ENCODE measurements at places on chromosomes 3 and 15.

GRCh38 chr3:66490214-66490613, 10.6 kb downstream of the LRIG1 start:
- peak; percentile 40 for DNase-seq

- peak; percentile 88 for DNase-seq
Measured at GRCh38 chr3:101512646-101513418, at the start of gene SENP7. TSS of gene SENP7 (minus strand) at chr3:101513212. CDS start at chr3:101513130, 82 bp downstream.

DNA sequence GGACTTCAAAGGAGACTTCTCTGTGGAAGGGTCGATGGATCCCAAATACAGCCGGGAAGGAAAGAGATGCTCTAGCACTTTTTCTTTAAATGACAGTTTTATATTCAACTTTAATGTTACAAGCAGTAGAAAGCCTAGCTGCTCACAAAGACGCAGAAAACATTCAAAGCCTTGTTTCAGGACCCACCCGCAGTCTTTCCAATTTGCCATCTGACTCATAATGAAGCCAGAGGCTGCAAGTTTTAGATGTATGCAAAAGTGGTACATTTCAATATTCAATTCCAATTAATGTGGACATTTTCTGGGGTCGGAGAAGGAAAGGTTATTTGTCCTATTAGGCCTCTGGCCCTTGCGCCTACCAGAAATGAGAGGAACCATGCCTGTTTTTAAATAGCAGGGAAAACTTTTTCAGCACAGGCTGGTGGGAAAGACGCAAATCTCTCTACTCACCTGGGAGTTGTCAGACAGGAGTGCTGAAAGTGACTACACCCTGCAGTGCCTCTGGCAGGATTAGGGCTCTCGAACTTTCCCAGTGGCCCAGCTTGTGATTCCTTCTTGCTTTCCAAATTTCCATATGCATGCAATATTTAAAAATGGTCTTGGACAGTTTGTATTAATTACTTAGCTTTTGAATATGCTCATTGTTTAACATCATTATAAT, 117.4 kb upstream of the MBNL1 start:
- DNase-seq, result no peak

DNA sequence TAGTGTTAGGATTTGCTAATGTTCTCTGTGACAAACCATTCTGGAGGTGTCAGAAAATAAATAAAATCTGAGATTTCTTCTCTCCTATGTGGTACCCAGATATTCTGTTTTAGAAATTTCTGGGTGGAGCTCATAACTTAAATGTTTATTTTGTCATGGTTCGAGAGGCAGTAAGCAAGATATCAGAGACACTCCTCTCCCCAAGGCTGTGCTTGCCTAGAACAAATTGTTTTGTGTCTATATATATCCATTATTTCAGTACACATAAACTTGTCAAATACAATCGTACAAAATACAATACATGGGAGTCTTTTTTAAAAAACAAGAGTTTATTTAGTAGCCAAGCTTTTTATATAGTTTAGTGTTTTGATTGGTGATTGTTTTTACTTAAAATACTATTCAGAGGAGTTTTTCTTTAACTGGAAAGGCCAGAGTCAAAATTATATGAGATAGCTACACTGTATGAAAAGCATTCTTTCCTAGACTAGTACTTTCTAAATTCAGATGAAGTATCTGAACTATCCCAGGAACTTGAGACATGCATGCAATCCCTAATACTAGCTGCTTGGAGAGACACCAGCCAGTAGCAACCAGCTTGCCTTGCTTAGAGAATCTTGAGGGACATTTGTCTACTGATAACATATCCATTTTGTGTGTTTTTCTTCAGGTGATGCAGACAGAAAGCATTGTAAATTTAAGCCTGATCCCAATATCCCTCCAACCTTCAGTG, 4.7 kb downstream of the EXOG start:
- DNase-seq, result no peak

DNA sequence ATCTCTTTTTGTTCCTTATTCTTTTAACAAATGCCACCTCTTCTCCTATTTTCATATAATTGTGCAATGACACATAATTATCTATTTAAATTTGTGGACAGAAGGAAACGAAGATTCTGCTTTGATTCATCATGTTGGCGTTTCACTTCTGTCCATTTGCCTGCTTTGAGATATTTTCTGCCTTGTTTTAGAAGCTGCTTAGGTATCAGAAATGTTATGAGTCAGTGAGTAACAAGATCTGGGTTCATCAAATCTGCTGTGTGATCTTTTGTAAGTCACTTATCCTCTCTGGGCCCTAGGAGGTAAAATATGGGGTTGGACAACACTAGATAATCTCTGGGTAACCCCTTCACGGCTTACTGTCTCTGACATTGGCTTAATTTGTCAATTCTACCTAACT, 7.3 kb upstream of the MINDY4B start:
- DNase-seq, result no peak

GRCh38 chr15:38576837-38577236, 12.2 kb upstream of the RASGRP1 start:
- no peak for DNase-seq

DNA sequence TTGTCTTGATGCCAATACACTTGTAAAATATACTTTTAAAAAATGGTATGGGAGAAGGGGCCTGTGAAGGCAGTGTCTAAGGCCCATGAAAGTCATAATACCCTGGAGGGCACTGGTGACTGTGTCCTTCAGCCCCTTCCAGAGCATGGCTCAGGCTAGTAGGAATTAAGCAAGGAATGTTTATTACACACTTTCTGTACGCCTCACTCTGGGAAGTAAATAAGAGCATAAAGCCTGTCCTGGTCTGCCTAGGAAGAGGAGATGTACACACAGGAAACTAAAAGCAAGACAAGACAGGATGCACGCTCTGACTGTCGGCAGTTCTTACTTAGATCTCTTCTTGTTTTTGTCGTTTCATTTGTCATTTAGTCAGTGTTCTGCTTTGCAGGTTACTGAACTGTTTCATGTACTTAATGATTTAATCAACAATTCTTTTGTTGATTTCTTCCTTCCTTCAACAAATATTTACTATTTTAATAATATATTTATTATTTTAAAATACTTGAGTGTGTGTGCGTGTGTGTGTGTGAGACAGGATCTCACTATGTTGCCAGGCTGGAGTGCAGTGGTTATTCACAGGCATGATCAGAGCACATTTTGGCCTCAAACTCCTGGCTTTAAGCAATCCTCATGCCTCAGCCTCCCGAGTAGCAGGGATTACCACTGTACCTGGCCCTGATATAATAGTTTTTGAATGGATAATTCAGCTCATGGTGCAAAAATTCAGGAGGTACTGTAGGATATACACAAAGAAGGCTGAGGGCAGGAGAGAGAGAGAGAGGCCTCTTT, 9.0 kb upstream of the SMAD6 start:
- peak; percentile 53 for DNase-seq

DNA sequence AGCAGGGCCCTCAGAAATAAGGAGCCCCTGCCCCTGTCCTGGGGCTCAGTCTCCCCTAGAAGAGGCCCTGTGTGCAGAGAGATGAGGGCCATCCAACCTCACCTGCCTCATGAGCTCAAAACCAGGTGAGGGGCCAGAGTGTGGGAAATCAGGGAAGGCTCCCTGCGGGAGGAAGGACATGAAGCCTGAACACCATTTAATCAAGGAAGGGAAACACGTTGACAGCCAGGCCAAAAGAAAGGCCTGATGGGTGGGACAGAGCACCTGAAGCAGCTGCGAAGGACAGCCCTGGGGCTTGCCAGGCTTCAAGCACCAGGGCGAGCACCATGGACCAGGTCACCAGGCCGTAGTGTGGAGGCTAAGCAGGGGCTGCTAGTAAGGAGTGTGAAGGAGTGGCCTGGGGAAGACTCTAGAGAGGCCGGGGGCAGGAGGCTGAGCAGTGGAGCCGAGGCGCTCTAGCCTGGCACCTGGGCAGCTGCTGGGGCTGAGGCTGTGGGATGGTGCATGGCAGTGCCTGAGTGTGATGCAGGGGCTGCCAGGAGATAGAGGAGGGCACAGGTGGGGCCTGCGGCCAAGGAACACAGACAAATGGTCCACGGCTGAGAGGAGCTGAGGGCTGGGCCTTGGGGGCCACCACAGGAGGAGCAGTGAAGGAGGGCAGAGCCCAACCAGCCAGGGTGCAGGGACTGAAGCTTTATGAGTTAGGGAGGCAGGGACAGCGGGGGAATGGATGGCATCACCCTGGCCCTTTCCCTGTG, 16.1 kb downstream of the ACAA1 start:
- DNase-seq, result no peak

GRCh38 chr15:55859681-55860080, 116.7 kb upstream of the PRTG start:
- DNase-seq, result no peak

DNA sequence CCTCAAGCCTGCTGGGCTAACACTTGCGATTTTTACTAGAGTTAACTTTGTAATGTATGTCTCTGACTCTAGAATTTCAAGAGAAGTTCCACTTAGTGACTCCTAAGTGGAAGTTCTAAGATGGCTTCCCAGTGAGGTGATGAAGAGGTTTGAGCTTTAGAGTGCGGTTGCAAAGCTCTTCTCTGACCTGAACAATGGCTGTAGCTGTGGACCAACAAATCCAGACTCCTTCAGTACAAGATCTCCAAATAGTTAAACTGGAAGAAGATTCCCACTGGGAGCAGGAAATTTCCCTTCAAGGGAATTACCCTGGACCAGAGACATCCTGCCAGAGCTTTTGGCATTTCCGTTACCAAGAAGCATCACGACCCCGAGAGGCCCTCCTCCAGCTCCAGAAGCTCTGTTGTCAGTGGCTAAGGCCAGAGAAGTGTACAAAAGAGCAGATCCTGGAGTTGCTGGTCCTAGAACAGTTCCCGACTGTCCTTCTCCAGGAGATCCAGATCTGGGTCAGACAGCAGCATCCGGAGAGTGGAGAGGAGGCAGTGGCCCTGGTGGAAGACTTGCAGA, 22.3 kb downstream of the WDR73 start:
- no peak for DNase-seq

- DNase-seq, result no peak
Measured at GRCh38 chr15:24899367-24899766, 55.4 kb upstream of the SNRPN start.

- no peak for DNase-seq
Measured at GRCh38 chr3:164732166-164732565, 346.1 kb downstream of the SI start.

GRCh38 chr3:127368186-127369032, 80.6 kb upstream of the PRR20G start:
- DNase-seq, result no peak

DNA sequence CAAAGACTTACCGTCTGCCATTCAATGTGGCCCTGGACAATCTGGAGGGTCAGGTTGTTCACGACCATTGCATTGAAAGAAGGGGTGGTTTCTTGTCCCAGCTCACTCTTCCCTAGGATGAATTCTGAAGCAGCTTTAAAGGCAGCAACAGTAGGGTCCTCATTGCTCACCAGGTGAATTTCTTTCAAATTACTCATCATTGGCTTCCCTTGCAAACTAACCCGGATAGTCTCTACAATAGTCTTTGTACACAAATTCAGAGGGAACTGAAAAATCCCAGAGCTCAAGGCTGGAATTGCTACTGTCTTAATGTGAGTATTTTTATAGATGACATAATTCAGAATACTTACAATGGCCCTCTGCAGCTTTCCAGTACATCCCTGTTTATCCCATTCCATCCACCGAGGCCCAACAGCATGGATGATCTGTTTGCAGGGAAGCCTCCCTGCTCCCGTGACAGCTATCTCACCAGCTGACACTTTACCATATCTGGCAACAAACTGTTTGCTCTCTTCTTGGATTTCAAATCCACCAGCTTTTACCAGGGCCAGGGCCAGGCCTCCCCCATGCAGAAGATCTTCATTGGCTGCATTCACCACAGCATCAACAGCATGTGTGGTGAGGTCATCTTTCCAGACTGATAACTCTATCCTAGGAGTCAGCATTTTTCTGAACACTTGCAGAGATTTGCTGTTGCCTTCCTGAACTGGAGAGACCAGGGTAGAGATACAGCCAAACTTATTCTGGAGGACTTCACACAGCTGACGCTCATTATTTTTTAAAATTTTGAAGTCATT, 8.6 kb downstream of the PARP9 start:
- no peak for DNase-seq

GRCh38 chr15:73440571-73440970, 2.4 kb upstream of the REC114 start:
- no peak for DNase-seq

- no peak for DNase-seq
Measured at GRCh38 chr3:138227650-138228049, 40.5 kb downstream of the ARMC8 start.

DNA sequence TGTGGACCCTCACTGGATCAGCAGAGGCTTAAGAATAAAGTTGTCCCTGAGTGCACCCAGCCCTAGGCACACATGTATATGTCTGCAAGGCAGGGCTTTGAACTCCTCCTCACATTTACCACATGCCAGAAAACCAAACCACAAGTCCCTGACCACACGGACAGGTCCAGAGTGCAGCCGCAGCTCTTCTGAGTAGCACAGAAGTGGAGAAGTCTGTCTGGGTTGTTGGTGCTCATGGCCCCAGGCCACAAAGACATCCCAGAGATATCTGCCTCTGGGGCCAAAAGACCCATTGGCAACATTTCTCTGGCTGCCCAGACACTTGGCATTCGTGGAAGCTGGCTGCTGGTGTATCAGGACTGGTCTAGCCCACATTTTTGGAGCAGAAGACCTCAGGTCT, 17.4 kb downstream of the SUSD5 start:
- DNase-seq, result no peak

- DNase-seq, result no peak
Measured at GRCh38 chr15:76206325-76206976, 104.8 kb downstream of the ETFA start.

DNA sequence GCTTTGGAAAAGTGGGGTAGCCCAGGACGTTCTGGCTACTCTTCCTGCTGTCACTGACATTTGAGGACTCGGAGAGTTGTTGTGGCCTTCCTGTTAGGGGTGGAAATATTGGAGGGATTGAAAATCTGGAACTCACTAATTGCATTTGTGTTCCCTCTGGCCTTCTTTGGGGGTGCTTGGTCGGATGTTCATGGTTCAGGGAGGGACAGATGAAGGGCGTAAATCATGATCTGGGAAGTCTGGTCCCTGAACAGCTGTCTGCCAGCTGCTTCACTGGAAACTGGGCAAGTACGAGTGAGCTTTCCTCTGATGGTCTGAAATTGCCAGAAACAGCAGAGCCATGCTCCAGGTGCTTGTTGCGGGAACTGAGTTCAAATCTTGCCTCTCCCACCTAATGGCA, 327.8 kb upstream of the C2CD4B start:
- no peak for DNase-seq

GRCh38 chr15:36863570-36863969, 236.8 kb downstream of the MEIS2 start:
- DNase-seq, result no peak

DNA sequence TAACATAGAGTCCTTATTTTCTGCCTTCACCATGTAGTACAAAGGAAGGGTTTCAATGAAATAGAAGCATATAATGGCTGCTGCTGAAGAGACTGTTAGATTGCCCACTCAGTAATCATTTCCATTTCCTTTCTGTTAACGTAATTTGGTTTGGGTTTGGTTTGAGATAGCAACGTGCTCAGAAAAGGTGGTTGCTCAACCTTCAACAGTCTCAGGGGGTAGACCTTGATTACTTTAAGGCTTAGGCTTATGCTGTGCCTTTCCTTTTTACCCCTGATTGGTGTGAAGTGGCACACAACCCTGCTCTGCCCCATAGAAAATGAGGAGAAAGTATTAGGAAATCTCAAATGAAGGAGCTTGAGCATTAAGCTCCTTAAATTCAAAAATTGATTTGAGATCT, 163.7 kb upstream of the TP63 start:
- DNase-seq, result no peak

- peak; percentile 40 for DNase-seq
Measured at GRCh38 chr3:182967218-182968204, 12.8 kb downstream of the DCUN1D1 start.

- no peak for DNase-seq
Measured at GRCh38 chr3:135868801-135869200, 96.7 kb upstream of the PPP2R3A start.

GRCh38 chr3:48983096-48983495, 6.9 kb upstream of the P4HTM start:
- no peak for DNase-seq

Data from germinal center (tissue), 1 donor.